Kasumi-1 (cell line): ENCODE measurements at places on chromosomes 5 and 9.

GRCh38 chr9:88183798-88184495, 45.7 kb upstream of the SPATA31C2 start:
- DNase-seq: no peak

DNA sequence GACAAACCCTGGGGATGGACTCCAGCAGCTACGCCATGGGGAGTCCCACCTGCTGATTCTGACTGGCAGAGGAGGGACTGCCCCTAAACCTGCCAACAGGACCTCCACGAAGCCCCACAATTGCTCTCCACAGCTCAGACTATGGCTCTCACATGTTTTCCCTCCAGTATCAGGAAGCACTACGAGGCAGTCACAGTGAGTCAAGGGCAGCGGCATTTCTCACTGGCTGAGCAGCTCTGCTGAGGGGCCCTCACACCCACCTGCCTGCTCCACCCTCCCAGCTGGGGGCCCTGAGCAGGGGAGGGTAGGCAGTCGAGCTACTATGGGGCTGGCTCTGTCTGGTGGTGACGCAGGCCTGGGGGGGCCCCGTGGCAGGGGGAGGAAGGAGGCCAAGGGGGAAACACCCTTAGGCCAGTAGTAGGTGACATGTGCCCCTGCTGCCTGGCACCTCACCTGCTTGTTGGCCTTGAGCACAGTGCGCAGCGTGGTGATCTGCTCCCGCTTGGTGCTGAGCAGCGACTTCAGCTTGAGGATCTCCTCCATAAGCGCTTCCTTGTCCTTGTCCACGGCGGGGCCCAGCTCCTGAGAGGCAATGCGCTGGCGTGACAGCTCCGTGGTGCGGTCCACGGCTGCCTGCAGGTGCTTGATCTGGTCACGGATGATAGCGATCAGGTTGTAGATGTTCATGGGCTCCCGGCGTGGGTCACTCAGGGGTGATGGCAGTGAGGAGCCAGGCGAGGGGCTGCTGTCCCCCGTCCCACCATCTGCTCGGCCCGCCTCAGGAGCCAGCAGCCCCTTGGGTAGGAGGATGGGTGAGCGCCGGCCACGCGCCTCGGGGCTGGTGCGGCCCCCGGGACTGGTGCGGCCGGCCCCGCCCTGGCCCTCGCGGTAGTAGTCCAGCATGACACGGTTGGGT, 46.3 kb downstream of the BICD2 start:
- no peak for DNase-seq

DNA sequence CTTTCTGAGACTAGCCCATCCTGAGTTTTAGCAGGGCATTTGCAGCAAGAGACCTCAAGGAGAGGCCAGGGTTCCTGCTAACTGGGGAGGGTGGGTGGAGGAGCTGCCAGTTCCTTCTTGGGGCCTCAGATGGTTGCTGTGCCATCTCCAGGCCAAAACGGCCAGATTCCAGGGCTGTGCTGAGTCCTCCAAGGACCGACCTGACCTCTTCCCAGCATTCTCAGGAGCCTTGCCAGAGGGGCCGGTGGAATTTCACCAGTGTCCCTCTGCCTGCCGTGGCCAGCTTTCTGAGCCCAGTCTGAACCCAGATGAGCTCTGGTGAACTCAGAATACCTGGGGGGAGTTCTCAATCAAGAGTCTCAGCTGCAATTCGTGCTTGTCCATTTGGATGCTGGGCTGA, 54.3 kb downstream of the TSTD2 start:
- DNase-seq: no peak

DNA sequence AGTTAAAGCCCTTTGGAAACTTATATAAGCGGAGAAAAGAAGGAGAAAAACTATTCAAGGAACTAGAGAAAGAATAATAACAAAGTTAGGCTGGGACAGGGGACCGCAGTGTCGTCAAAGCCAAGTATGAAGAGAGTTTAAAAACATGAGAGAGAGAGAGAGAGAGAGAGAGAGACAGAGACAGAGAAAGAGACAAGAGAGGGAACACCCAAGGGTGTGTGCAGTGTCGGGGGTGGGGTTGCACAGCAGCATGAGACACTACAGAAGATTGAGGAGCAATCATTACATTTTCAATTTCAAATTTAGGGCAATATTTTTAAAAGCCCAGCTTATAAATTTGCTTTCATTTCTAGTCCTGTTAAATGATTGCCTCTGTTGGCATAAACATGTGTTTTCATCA, 74.3 kb downstream of the NNT start:
- DNase-seq: no peak

- no peak for DNase-seq
These were observed 89.5 kb downstream of the EPB41L4A start for GRCh38 chr5:112329419-112330090.

- peak; percentile 61 for DNase-seq
These were observed 1.2 kb upstream of the GPBP1 start for GRCh38 chr5:57172466-57173318.

DNA sequence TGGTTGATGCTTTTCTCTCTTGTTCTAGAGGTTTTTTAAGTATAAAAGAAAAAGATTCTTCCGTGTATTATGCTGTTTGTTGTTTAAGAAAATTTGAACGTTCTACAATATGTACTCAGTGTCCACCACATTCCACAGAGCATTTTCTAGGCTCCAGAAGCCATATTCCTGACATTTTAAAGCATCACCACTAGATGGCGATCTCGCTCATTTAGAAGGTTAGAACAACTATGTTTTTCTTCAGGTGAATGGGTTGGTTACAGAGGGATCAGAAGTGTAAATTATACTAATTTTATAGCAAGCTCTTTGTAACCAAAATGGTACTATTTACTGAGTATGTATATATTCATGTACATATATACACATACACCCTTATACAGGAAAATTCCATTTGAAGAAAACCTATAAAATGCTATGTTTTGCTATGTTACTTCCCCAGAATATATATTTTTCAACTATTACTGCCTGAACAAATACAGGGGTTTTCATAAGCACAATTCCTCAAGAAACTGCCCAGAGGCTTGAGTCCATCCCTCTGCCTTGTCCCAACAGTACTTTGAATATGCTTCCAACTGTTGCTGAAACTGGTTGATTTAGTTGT, 284.3 kb downstream of the CCDC171 start:
- DNase-seq: no peak

GRCh38 chr9:87849144-87849758, 33.4 kb upstream of the SPATA31E1 start:
- no peak for DNase-seq

- no peak for DNase-seq
These were observed 268.2 kb downstream of the SH3GL2 start for GRCh38 chr9:17846948-17847655.

GRCh38 chr9:71764463-71764862, 3.9 kb downstream of the CEMIP2 start:
- no peak for DNase-seq

DNA sequence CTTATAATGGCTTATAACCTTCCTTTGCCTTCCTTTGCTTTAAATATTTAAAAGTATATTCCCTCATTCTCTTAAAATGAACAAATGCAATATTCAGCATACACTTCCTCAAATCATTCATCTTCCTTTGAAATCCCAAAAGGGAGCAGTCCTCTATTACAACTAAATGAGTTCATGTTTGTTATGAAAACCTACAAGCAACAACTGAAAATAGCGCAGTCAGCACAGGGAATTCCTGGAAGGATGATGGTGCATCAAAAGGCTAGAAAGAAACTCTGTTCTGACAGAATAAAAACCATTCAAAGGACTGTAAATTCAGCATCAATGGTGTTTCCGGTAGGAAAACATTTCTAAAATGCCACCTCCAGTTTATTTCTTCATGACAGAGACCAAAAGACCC, 3.3 kb downstream of the NR6A1 start:
- DNase-seq: no peak

DNA sequence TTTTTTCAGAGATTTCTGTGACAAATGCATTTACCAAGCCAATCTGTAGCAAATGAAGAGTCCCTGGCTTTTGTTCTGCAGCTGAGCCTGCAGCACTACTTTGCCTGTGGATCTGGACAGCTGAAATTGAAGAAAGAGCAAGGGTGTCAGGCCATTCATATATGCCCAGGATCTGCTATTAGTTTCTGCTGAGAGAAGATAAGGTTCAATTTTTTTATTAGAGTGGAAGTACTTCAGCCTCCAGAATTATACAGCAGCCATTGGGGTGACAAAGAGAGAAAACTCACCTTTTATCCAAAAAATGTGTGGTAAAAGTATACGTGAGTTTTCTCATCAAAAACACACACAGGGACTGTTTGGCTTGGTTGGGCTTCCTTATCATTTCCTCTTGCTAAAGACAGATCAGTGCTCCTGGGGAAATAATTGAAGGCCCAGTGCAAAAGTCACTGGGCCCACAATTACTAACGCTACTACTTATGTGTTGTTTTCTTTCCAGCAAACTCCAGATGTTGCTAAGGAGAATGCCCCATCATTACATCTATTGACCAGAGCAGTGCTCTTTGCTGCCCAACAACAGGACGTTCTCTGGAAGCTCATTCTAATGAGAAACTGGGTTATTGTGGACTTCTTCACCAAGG, 138.6 kb downstream of the CEMIP2 start:
- DNase-seq: no peak

DNA sequence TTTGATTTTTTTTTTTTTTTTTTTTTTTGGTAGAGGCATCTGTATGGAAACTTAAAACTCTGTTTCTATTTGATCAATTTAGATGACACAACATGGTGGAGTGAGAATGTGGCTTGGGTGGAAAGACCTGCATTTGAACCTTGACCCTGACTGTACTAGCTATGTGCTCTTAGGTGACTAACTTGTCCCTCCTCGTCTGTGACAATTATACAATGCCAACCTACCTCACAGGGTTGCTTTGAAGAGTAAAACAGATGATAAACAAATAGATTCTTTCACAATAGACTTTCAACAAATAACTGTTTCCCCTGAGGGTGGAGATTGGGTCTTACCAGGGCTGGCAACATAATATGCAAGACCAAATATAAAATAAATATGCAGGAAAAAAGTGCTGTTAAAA, 109.3 kb downstream of the CRB2 start:
- DNase-seq: no peak

DNA sequence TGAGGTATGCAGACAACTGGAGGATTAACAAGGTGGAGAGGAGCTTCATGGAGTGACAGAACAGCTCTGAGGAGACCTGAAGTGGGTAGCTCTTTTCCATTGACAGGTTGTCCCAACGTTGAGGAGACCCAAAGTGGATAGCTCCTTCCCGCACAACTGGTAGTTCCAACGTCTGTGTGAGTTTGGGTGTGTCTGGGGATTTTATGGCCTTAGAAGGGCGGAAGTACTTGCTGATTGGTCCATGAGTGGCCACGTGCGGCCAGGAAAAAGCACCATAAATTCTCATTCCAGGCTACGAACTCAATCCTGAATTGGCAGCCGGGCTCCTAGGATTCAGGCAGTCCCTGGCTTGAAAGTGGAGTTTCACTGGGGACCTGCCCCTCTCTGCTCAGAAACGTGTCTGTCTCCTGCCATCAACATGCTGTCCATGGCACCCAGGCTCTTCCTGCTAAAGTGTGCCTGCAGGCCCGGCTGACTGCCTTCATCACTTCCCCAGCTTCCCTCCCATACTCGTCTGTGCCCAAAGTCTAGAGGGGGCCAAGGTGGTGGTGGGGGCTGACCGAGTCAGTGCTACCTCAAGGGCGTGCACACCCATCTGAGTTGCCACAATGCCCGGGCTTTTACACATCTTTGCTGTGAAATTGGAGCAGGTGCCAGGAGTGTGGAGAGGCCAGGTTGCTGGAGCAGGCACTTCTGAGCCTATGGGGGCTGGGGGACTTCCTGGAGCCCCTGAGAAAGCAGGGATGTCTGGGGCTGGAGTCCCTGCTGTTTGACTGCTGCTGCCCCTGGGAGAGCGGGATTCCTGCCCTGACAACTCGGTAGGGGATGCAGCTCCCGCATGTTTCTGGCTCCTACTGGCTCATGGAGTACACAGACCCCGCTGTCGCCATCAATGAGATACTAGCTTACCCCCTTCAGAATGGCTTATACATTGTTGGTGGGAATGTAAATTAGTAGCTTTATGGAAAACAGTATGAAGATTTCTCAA, 2034.6 kb upstream of the ACO1 start:
- no peak for DNase-seq

DNA sequence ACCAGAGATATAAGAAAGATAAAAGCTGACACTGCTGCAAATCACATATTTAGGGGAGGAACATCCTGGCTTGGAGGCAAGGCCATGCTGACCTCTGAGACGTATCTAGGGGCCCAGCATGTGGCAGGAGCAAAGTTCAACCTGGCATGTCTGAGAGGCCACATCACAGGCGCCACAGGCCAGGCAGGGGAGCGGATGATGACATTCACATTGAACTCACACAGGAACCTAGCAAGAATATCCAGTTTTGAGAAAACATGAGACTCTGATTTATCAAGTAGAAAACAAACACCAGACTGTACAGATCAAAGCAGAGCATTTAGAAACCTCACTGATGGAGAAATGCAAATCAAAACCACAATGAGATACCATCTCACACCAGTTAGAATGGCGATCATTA, 64.2 kb upstream of the STK32A start:
- DNase-seq: no peak

DNA sequence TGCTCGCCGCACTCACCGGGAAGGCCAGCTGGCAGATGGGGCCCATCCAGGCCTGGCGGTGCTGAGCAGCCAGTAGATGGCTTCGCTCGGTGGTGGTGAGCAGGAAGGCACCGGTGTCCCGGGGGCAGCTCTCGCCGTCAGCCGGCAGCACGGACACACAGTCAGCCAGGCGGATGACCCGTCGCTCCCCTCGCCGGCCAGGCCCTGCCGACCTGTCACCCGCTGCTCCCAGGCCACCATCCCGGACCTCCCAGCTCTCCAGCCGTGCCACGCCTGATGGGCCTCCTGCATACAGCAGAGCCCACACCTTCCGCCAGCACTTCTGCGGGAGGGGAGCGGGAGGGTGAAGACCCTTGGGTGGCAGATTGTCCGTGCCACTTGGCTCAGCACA, 1.4 kb downstream of the DOK3 start:
- DNase-seq: no peak

DNA sequence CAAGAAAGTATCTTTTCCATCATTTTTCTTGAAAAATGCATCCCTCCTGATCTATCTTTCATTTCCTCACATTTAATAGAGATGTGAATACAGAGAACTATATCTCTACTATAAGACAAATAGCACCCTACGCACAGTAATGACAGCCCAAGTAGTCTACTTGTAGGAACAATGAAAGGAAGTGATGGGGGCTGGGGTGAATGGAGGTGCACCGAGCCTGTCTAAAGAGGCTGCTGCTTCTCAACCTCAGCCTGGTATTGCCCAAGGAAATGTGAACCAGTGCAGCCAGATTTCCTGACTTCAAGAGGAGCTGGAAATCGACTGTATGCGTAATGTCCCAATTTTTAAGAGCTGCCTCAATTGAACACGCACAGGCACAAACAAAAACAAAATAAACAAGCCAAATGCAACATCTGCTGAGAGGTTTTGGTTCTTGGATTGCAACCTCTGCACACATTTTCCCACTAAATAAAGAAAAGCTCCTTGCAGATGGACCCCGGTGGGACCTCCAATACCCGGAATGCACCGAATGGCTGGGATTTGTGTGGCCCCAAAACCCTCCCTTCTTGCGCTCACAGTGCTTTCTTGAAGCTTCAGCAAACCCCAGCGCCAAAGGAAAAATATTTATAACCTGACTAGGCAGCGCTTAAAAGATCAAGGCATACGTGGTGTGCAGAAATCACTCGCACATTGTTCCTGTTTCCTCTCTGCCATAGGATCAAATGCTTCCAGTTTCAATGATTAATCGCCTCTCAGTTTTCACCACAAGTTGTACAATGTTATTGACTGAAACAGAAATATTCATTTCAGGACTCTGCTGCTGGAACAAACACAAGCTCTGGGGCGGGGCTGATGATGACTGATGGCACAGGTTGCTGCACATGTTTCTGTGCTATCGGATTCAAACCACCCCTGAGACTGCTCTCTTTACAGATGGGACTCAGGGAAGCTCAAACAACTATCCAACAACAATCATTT, 68.3 kb downstream of the KCNIP1 start:
- peak; percentile 14 for DNase-seq

GRCh38 chr5:54492178-54492577, 25.4 kb upstream of the SNX18 start:
- DNase-seq: no peak
